WTC11 (cell line): ENCODE measurements at places on chromosomes 1 and 21.

DNA sequence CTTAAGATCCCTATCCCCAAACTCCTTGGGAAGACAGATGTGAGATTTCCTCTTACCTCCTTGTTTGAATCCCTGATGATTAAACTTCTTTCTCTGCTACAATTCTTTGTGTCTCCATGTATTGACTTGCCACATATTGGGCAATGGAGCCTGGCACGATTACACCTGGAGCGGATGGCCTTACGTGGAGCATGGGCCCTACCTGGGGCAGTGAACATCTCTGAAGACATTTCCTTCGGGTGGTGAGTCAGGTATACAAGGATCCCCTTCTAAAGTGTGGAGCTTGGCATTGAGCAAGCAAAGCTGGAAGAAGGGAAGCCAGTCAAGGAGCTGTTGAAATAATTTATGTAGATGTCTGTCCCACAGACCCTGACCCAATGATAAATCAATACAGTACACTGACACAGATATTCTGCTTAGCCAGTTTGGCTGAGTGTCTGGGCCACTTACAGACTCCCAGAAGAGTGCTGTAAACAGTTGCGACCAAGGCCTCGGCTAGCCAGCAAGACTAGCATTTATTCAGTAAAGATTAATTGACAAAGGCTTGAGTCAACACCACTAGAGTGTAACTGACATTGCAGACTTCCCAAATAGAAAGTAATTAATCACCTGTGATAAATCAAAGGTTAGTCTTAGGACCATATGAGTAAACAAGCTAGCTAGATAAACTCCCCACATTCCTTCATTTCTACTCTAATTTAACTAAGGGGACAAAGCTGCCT lies 83.1 kb upstream of the KCNK1 start:
- DNase-seq, result no peak

DNA sequence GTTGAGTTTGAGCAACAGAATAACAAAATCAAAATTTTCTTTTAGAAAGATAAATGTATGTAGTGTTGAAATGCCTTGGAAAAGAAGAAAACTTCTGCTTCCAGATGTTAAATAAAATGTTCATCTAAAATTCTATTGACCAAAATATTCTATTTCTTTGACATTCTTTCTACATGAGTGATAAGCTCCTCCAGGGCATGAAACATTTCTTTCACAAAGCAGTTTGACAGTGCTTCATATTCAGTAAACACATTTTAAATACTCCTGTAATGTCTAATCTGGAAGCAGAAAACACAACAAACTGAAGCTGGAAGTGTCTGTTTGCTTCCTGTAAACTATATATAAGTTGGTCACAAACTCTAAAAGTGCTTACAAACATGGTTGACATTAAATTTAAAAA lies 61.5 kb downstream of the RGS21 start:
- no peak for DNase-seq

GRCh38 chr1:189939967-189940366 lies 537.7 kb downstream of the BRINP3 start:
- no peak for DNase-seq

GRCh38 chr1:24932284-24932683 lies 2.2 kb upstream of the RUNX3 start:
- DNase-seq, result peak; percentile 79

GRCh38 chr1:36151134-36151844 lies 2.0 kb upstream of the TRAPPC3 start:
- DNase-seq, result no peak

DNA sequence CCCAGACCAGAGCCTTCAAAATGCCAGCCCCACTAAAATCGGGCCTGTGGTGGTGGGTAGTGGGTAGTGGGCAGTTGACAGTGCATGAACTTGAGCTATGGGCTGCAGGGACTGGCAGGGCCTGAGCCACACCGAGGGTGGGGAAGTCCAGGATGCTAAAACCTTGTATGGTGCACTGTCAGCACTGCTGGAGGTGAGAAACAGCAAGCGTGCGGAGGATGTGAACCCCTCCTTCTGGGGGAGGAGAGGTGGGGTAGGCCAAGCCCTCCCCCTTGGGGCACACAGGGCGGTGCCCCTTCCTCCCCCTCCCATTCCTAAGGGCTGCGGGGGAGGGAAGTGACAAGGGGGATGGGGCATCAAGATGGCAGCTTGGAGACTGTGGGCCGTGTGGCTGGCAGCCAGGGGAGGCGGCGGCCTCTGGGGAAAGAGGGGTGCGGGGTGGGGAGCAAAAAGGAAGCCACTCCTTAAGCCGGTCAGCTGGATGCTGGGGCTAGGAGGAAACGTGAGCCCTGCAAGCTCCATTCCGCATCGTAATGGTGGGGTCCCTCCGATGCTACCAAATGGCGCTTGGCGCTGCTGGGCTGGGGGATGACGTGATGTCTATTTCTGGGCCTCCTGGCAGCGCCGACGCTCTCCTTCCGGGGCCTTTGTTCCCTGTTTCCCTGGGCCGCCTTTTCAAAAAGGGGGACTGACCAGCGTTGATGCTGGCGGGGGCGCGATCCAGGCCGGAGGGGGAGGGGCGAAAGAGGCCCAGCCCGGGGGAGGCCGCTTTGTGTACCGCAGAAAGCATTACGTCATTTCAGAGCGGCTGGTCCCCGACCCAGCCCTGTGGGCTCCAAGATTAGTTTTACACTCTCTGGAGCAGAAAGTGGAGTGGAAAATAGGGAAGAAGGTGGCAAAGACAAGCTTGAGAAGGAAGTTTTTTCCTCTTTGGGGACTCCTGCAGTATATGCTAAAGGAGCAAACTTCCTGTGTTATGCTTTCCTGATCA lies 809 bp downstream of the SYT11 start:
- DNase-seq, result peak; percentile 73

- no peak for DNase-seq
These were observed 7.6 kb upstream of the PIK3C2B start for GRCh38 chr1:204502241-204502640.
